ENCODE measurements at places on chromosomes 3 and 15.
A peak's percentile ranks its signal among the peaks of the same experiment; 100 is the strongest.

GRCh38 chr3:64345371-64345770 lies 120.1 kb upstream of the PRICKLE2 start:
- DNase-seq, result peak; percentile 93

GRCh38 chr3:64067506-64068346 lies 44.4 kb upstream of the PSMD6 start:
- no peak for DNase-seq

DNA sequence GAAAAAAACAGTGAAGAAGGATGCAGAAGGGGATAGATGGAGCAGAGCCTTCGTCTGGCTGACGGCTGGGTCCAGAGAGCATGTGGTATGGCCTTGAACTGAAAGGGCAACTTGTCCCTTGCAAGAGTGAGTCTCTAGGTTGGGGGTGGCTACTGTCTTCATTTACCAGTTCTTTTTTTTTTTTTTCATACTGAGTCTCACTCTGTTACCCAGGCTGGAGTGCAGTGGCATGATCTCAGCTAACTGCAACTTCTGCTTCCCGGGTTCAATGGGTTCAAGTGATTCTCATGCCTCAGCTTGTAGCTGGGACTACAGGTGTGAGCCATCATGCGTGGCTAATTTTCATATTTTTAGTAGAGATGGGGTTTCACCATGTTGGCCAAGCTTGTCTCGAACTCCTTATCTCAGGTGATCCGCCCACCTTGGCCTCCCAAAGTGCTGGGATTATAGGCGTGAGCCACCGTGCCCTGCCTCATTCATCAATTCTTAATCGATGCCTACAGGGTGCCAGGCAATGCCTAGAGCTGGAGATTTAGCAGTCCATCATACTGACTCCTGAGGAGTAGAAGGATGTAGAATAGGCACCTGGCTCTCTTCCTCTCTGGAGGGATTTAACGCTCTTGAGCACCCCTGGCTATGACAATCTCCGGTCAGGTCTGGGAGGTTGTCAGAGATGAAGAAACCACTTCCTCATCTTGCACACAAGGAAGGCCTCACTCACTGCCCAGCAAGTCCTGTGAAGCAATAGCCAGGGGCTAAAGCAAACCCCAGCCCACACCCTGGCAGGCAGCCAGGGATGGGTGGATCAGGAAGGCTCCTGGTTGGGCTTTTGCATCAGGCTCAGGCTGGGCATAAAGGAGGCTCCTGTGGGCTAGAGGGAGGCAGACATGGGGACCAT lies at the start of gene CAMP:
Gene CAMP (plus strand): TSS at position 880 of the 898 bp plus-strand sequence. CDS start 17 bp downstream, at position 897.
- peak; percentile 27 for DNase-seq

- DNase-seq, result no peak
Measured at GRCh38 chr3:10973046-10973595, 19.4 kb upstream of the SLC6A1 start.

GRCh38 chr15:37007301-37007700 lies 93.0 kb downstream of the MEIS2 start:
- DNase-seq, result no peak

GRCh38 chr3:144643771-144644198 lies 672.2 kb downstream of the DIPK2A start:
- DNase-seq, result peak; percentile 45

DNA sequence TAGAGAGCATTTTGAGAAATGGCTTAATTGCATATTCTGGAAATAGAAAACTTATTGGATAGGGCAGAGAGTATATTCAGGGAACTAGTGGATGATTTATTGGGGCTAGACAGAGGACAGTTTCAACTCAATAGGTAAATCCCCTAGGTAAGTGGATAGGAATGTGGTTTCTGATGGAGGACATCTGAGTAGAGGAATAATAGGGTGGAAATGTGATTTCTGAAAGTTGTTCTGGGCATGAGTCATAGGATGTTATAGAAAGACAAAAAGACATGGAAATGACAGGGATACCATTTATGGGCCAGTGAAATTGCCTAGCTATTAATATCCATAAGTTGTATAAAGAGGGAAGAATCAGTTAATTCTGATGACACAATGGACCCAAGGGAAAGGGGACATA lies 563.3 kb upstream of the GOLIM4 start:
- DNase-seq, result no peak

- DNase-seq, result no peak
Measured at GRCh38 chr3:178474526-178474925, 61.7 kb upstream of the KCNMB2 start.

DNA sequence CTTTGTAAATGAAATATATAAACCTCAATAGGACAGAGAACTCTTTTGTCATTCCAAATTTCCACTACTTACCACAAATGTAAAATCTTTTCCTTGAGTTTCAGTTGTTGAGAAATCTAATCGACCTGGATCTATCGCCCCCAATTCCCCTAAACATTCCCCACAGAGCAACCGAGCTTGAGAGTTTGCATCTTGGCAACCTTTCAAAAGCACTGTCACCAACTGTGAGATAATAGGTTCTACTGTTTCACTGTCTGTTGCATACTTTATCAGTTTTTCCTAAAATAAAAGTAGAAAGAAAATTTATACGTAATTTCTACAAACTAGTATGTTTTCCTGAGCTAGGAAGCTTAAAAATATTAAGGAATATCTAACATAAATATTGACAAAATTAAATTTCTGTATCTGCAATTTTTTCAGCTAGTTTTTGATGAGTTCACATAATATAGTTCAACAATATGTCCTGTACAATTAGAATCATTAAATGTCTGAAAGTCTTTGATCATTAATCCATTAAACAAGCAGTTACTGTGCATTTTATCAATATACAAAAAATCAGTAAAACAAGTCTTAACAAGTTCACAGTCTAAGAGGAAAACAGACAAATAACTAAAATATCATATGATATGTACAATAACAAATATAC lies 54.5 kb downstream of the ATR start:
- DNase-seq, result no peak

DNA sequence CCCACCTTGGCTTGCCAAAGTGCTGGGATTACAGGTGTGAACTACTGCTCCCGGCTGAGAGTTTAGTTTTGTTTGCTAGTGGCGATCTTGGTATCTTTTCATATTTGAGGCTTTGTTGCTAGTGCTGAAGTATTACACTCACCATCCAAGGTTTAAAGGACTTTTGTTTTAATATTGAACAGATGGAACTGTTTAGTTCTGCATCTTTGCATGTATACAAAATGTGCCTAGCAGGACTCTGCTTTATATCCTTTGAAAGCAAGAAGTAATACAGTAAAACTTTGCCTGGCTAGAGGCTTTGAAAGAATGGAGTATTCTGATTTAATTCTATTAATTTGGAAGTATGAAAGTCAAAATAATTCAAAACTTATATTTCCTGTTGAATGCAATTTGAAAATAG lies 77.8 kb upstream of the CHRNB4 start:
- no peak for DNase-seq

DNA sequence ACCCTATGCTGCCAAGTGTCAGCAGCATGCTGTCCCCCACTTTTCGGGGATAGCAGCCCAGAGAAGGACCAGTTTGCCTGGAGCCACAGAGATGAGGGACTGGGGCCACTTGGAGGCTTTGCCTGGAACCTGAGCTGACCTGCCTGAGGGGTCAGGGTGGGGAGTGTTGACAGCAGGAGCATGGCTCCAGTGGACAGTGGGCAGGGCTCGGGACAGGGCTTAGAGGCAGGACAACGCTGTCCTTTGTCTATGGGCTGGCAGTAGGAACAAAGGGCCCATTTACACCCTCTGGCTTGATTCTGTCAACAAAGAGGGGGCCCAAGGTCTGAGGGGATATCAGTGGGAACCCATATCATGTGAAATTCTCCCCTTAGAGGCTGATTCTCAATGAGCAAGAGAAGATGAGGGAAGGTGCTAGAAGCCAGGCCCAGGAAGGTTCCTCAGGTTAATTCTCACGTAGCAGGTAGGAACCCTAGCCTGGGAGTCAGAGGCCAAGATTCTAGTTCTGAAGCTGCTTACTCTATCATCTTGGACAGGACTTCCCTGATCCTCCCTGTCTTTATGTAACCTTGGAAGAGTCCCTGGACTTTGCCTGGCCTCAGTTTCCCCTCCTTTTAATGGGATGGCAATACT lies 29.7 kb upstream of the HHATL start:
- no peak for DNase-seq

GRCh38 chr15:99029341-99030144 lies 22.0 kb upstream of the PGPEP1L start:
- no peak for DNase-seq

DNA sequence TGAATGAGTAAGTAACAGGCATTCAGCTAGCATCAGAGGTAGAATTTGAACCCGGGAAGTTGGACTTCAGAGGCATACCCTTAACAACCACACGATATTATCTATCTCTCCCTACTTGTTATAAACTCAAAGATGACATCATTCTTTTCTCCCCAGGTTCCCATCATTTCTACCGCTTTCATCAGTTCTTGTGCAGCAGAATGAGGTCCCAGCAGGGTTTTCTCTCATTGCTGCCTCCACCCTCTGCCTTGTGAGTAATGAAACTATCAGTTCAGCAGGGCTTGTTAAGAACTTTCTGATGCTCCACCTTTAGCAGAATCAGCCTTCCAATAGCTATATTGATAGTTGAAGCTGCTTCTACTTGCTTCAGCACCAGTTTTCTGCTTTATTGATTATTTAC lies 487.5 kb upstream of the KCNMB2 start:
- no peak for DNase-seq

DNA sequence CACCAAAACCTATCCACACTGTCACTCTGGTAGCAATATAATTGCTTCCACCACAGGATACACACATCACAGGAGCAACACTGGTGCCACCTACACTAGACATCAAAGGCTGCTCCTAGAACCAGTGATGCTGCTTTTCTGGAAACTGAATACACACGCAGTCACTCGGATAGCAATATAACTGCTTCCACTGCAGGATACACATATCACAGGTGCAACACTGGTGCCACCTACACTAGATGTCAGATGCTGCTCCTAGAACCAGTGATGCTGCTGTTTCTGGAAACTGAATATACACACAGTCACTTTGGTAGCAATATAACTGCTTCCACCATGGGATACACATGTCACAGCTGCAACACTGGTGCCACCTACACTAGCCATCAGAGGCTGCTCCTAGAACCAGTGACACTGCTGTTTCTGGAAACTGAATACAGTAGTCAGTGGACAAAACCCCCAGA lies 6.9 kb upstream of the TNFSF10 start:
- no peak for DNase-seq

GRCh38 chr15:67521783-67522568 lies 1.0 kb downstream of the C15orf61 start:
- DNase-seq, result peak; percentile 72

- DNase-seq, result peak; percentile 93
Measured at GRCh38 chr15:63332367-63333124, 49.1 kb downstream of the CA12 start.

DNA sequence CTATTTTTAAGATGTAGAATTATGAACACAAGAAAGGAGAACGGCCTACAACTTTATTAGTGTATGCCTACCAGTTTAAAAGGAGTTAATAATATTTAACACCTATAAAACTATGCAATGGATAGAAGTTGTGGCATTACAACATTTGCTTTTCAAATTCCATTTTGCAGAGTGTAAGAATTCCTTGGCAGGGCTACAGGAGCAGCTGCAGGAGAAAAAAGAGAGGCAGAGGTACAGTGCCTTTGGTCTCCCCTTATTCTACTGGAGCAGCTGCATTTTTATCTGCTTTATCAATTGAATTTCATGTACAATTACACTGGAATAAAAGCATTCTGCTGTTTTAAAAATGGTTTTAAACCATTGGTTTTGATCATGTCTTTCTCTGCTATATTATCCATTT lies 145.7 kb upstream of the KCNH8 start:
- no peak for DNase-seq

DNA sequence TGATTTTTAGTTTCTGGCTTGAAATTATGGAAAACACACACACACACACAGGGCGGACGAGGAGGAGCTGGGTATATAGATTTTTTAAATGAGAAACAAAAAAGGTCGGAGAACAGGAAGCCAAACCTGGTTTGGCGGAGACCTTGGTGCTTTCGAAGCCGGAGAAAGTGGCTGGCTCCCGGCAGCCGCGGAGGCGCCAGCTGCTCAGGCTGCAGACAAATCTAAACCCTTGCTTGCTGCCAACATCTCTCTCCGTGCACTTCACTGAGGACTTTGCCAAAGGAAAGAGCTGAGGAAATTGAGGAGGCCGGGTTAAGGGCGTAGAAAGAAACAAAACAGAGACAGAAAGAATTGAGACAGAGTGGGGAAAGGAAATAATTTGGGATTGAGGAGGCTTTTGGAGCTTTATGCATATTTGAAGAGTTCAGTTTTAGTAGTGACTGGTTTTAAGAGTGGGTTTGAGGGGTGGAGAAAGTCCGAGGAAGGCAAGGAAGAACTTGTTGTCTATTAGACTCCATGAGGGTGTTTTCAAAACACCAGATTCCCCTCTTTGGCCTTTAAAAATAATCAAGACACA lies 2.2 kb downstream of the ZIC1 start:
- DNase-seq, result no peak

- no peak for DNase-seq
Measured at GRCh38 chr15:88497109-88497765, 29.7 kb downstream of the MRPS11 start.

GRCh38 chr3:194472290-194472920 lies 14.4 kb downstream of the ATP13A3 start:
- DNase-seq, result peak; percentile 69

DNA sequence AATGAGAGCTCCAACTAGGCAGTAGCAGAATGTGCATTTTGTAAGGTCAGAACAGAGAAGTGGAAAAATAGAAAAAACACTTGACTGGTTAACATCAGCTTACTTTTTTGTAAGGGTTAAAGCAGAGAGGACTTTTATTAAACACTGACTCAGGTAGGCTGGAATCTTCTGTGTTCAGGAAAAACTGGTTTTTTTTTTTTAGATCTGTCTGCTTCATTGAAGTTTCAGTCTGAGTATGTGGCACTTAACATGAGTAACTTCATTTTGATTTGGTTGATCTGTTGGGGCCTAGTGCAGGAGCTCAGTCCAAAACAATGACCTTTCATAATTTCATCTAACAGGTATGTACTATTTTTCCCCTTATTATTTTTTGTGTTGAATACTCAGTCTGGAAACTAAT lies 141.1 kb downstream of the DOCK3 start:
- no peak for DNase-seq

DNA sequence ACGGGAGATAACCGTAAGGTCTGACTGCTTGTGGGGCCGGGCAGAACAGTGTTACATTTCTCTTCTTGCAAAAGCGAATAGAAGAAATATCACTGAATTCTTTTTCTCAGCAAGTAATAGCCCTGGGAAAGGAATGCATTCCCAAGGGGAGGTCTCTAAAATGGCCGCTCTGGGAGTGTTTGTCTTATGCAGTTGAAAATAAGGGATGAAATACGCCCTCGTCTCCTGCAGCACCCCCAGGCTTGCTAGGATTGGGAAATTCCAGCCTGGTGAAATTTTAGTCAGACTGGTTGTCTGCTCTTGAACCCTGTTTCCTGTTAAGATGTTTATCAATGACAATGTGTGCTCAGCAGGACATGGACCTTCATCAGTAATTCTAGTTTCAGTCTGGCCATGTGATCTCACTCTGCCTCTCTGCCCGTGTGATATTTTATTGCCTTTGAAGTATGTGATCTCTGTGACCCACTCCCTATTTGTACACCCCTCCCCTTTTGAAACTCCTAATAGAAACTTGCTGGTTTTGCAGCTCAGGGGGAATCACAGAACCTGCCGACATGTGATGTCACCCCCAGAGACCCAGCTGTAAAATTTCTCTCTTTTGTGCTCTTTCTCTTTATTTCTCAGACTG lies 715.6 kb downstream of the ROBO1 start:
- DNase-seq, result no peak

- DNase-seq, result no peak
Measured at GRCh38 chr15:101390462-101390861, 95.4 kb upstream of the SNRPA1 start.

All from fibroblast of gingiva (primary cell).